Activated T-helper 2 cell treated with anti-CD3 and anti-CD28 coated beads, Interferon-gamma antibody, Interleukin-2, Interleukin-4, amounts not matched to agents 10 μg/mL and 5 μg/mL and 100 μg/mL, durations not matched to agents 14 hours and 24 hours and 36 hours (primary cell): ENCODE measurements at places on chromosomes 7 and 10. TPM values are rescaled to one million over a fixed set of nuclear protein-coding genes. Genes with fewer than 3 reads are reported as not detected.
A peak's percentile ranks its signal among the peaks of the same experiment; 100 is the strongest.

GRCh38 chr7:117807676-117808075, 65.6 kb downstream of the CTTNBP2 start:
- H3K27ac ChIP-seq: no peak overlapping the region
- no peaks in the 10 kb centered on the region for H3K36me3 ChIP-seq
- DNase-seq: no peak
- no peak overlapping the region for H3K4me3 ChIP-seq
- no peaks in the 10 kb centered on the region for H3K4me1 ChIP-seq

DNA sequence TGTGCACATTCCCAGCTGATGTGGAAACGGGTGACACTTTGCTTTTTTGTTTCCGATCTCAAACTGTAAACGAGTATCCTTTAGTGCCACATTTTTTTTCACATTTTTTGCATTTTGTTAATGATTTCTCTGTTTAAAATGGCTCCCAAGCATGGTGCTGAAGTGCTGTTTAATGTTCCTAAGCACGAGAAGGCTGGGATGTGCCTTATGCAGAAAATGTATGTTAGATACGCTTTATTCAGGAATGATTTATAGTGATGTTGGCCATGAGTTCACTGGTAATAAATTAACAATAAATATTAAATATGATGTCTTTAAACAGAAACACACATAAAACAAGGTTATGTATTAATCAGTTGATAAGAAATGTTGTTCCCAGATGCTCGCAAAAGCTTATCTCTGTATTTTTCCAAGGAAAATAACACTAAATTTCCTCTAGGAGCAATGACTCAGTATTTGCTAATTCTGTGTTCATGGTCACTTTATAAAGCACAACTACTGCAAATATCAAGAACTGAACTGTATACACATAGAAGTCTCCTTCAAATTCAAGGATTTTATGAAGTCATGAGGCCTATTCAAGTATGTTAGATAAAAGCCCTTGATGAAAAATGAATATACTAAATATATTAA, 305.9 kb upstream of the SMIM30 start:
- H3K36me3 ChIP-seq: no peaks in the 10 kb centered on the region
- H3K27me3 ChIP-seq: no peaks in the 10 kb centered on the region
- H3K27ac ChIP-seq: no peak overlapping the region
- no peak for DNase-seq
- peaks cover 2% of the 10 kb centered on the region for H3K4me1 ChIP-seq
- no peak overlapping the region for H3K4me3 ChIP-seq

Gene SLC13A1
- not detected in 2 replicates for total RNA-seq

Gene C10orf95
- total RNA-seq: 0.32 TPM in 1 of 2 replicates, not detected in the other

Gene ANKRD1
- not detected in 2 replicates for total RNA-seq

Gene CYP2C19
- not detected in 2 replicates for total RNA-seq

Gene DIP2C
- total RNA-seq: 1.6 and 2.6 TPM in 2 replicates

DNA sequence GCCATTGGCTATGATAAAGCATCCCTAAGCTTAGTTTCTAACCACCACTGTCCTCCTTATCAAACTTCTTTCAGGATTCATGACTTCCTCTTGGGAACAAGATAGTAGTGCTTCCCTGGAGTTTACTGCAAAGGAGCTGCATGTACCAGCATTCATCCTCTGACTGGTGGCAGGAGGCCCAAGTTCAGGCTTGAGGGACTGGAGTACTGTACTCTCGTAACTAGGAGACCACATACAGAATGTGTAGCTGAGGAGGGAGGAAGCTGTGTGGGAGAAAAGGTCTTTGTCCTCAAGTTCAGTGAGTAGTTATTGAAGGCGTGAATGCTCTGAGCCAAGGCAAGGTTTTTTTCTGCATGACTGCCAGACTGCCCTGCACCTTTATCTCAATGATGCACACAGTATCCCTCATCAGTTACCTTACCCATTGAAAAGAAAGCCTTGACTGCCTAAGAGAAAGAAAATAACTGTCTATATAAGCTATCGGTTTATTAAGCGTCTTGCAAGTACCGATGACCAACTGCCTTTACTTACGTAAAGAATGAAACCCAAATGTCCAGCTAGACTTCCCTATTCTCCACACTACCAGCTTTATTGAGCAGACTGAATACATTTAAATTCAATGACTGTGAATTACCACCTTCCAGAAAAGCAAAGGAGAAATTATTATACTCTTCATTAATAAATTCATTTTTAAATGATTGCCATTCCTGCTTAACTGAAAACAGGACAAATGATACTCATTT, 12.8 kb downstream of the SCRN1 start:
- no peak overlapping the region for H3K4me3 ChIP-seq
- no peaks in the 10 kb centered on the region for H3K36me3 ChIP-seq
- H3K27ac ChIP-seq: no peak overlapping the region
- no peak for DNase-seq

Gene ZNF746
- total RNA-seq: 23.7 and 26.4 TPM in 2 replicates

Gene FANK1
- total RNA-seq: 0.44 TPM in 1 of 2 replicates, not detected in the other

Gene CALN1
- not detected in 2 replicates for total RNA-seq

DNA sequence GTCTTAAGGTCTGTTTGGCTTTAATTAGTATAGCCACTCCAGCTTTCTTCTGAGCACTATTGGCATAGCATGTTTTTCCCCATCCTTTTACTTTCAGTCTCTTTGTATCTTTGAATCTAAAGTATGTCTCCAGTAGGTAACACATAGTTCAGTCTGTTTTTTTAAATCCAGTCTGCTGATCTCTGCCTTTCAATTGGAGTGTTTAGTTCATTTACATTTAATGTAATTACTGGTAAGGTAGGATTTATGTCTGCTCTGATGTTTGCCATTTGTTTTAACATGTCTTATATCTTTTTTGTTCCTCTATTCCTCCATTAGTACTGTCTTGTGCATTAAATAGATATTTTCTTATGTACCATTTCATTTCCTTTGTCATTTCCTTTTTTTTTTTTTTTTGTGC, 72.5 kb downstream of the EXOC6 start:
- no peak for DNase-seq
- H3K4me3 ChIP-seq: no peak overlapping the region
- peaks cover 18% of the 10 kb centered on the region for H3K36me3 ChIP-seq
- H3K4me1 ChIP-seq: no peaks in the 10 kb centered on the region

DNA sequence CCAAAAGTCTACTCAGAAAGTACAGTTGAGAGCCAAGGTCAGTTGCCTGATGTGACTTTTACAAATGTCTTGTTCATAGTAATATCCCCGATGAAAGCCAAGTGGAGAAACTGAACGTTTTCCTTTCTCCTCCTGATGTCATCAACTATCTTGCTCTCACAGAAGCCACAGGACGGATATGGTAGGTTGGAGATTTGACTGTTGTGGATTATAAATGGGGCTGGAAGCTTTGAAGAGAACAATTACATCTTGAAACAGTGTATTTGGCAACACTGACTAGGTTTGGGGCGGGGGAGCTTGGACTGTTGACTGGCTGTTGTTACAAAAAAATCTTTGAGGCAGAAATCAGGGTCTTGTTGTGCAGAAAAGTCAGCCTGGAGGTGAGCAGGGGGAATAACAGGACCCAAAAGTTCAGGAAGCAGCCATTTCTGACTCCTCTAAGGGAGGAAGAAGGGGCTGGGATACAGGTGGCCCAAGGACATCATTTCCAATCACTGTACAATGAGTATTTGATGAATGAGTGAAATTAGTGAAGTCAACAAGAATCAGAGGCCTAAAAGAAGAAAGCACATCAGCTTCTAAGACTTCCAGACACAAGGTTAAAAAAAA, 24.3 kb downstream of the PLEKHS1 start:
- no peak overlapping the region for H3K27ac ChIP-seq
- no peak overlapping the region for H3K4me3 ChIP-seq
- no peaks in the 10 kb centered on the region for H3K36me3 ChIP-seq
- DNase-seq: no peak
- peaks cover 18% of the 10 kb centered on the region for H3K27me3 ChIP-seq

Gene TMEM178B
- total RNA-seq: 0.30 and 0.41 TPM in 2 replicates

- no peak for DNase-seq
- peaks cover 2% of the 10 kb centered on the region for H3K27me3 ChIP-seq
- H3K27ac ChIP-seq: no peak overlapping the region
Observed at GRCh38 chr10:34522546-34522945, 292.6 kb downstream of the PARD3 start.

- DNase-seq: no peak
- H3K27ac ChIP-seq: no peak overlapping the region
- no peaks in the 10 kb centered on the region for H3K27me3 ChIP-seq
- no peak overlapping the region for H3K4me3 ChIP-seq
- peaks cover 32% of the 10 kb centered on the region for H3K4me1 ChIP-seq
- H3K36me3 ChIP-seq: peaks cover 13% of the 10 kb centered on the region
Observed at GRCh38 chr7:828793-829561, 3.3 kb upstream of the SUN1 start.

Gene CC2D2B
- 0.18 and 0.75 TPM in 2 replicates for total RNA-seq

GRCh38 chr7:152462995-152463708, 27.3 kb upstream of the KMT2C start:
- DNase-seq: no peak
- H3K4me1 ChIP-seq: peaks cover 8% of the 10 kb centered on the region
- H3K27ac ChIP-seq: peak overlapping the region; percentile 40
- H3K36me3 ChIP-seq: no peaks in the 10 kb centered on the region
- H3K27me3 ChIP-seq: no peaks in the 10 kb centered on the region

DNA sequence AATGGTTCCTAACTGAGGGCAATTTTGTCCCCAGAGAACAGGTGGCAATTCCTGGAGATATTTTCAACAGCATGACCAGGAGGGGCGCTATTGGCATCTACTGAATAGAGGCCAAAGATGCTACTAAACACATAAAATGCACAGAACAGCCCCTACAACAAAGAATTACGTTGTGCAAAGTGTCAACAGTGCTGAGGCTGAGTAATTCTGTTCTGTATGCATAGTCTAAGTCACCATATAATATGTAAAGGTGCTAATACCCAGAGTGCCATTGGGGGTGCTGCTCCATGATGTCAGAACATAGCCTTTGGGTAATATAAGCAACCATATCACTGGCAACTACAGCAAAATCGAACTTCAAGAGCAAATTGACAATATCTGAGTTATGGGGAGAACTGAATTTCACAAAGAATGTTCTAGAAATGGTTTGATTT, 213.3 kb upstream of the PHYHIPL start:
- no peak overlapping the region for H3K27ac ChIP-seq
- no peaks in the 10 kb centered on the region for H3K27me3 ChIP-seq
- no peak for DNase-seq
- no peaks in the 10 kb centered on the region for H3K36me3 ChIP-seq
- H3K4me3 ChIP-seq: no peak overlapping the region
- no peaks in the 10 kb centered on the region for H3K4me1 ChIP-seq

DNA sequence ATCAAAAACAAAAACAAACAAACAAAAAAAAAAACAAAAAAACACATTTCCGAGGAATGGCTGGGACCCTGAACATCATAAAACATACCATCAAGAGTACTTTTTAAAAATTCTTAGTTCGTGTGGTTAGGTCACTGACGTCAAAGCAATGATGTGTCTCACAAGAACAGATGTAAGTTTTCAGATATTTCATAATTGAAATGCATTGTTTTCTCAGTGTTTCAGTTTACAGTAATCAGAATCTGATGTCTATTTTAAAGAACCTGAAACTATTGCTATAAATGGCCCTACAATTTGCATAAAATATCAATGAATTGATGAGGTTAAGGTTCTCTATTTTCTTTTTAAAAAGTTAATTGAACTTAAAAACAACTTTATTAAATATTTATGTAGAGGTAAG, 103.7 kb upstream of the HGF start:
- H3K36me3 ChIP-seq: no peaks in the 10 kb centered on the region
- no peaks in the 10 kb centered on the region for H3K27me3 ChIP-seq
- no peak overlapping the region for H3K27ac ChIP-seq

- H3K27me3 ChIP-seq: no peaks in the 10 kb centered on the region
- H3K27ac ChIP-seq: no peak overlapping the region
- no peak for DNase-seq
- H3K4me1 ChIP-seq: peaks cover 15% of the 10 kb centered on the region
Observed at GRCh38 chr10:59854571-59854970, 51.8 kb downstream of the CCDC6 start.

GRCh38 chr7:18179093-18179492, 151.4 kb upstream of the PRPS1L1 start:
- DNase-seq: no peak
- no peak overlapping the region for H3K4me3 ChIP-seq
- H3K36me3 ChIP-seq: no peaks in the 10 kb centered on the region
- no peak overlapping the region for H3K27ac ChIP-seq
- peaks cover 8% of the 10 kb centered on the region for H3K27me3 ChIP-seq
- H3K4me1 ChIP-seq: peaks cover 17% of the 10 kb centered on the region

DNA sequence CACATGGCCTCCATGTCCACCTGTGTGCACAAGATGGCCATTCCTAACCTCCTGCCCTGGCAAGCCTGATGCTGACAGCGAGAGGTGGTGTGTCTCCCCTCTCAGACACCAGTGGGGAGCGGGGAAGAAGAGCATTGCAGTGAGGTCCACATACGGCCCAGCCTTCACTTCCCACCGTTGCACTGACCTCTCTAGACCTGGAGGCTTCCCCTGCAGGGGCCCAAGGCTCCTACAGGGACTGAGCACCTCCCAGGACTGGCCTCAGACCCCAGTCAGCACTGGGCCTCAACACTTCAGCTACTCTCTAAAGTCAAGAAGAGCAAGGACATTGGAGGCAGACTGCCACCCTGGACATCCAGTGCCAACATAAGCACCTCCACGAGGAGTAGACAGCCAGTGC, 15.9 kb downstream of the STK32C start:
- no peak for DNase-seq
- peaks cover 6% of the 10 kb centered on the region for H3K27me3 ChIP-seq
- H3K4me3 ChIP-seq: no peak overlapping the region
- no peaks in the 10 kb centered on the region for H3K4me1 ChIP-seq

DNA sequence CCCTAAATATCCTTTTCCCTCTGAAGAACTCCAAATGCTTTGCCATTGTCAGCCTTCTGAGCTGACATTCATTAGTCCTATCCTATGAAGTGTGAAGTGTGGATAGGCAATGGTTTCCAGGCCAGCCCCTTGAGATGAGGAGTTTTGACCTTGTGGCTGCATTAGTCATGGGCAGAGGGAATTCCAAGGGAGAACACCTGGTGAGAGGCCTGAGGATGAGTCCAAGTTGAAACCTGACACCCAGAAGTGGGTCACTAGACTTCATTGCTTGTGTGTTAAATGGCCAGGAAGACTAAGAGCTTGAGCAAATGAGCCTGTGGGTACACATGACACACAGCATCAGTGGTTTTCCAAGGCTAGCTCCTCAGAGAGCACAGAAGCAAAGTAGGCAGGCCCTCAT, 260.8 kb downstream of the SKAP2 start:
- H3K27ac ChIP-seq: no peak overlapping the region
- H3K27me3 ChIP-seq: peaks cover 26% of the 10 kb centered on the region
- no peak for DNase-seq

GRCh38 chr7:41445946-41446345, 256.9 kb downstream of the INHBA start:
- no peak overlapping the region for H3K4me3 ChIP-seq
- no peaks in the 10 kb centered on the region for H3K36me3 ChIP-seq
- H3K27ac ChIP-seq: no peak overlapping the region
- H3K4me1 ChIP-seq: no peaks in the 10 kb centered on the region
- no peaks in the 10 kb centered on the region for H3K27me3 ChIP-seq

GRCh38 chr10:92692080-92692671, 2.4 kb downstream of the HHEX start:
- H3K27ac ChIP-seq: no peak overlapping the region
- DNase-seq: no peak
- peaks cover 69% of the 10 kb centered on the region for H3K27me3 ChIP-seq
- no peaks in the 10 kb centered on the region for H3K36me3 ChIP-seq
- peaks cover 21% of the 10 kb centered on the region for H3K4me1 ChIP-seq

GRCh38 chr7:19293431-19293830, 148.2 kb upstream of the FERD3L start:
- no peaks in the 10 kb centered on the region for H3K27me3 ChIP-seq
- H3K4me3 ChIP-seq: no peak overlapping the region
- H3K27ac ChIP-seq: no peak overlapping the region
- no peaks in the 10 kb centered on the region for H3K36me3 ChIP-seq
